CD4-positive, alpha-beta T cell treated with Interleukin-15 for 4 hours (primary cell): ENCODE measurements at places on chromosomes 2 and 18.
A peak's percentile ranks its signal among the peaks of the same experiment; 100 is the strongest.

DNA sequence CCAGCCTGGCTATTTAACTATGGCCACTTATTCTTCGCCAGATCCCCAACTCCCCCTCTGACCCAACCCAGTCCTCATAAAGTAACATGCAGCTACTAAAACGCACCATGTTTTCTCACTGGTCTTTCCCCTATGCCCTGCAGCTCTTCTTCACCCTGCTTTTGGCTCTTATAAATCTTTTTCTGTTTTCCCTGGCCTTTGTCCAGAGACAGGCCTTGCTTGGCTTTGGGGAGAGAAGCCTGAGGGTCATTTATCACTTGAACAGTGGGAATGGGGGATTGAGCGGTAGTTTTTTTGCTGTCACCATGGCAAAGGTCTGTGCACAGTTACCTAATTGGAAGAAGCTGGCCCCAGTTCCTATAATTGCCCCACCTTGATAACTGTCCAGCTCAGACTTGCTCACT lies 202.9 kb upstream of the NT5C1B start:
- no peak for DNase-seq

GRCh38 chr2:218325566-218326160 lies 31.0 kb upstream of the CATIP start:
- no peak for DNase-seq

DNA sequence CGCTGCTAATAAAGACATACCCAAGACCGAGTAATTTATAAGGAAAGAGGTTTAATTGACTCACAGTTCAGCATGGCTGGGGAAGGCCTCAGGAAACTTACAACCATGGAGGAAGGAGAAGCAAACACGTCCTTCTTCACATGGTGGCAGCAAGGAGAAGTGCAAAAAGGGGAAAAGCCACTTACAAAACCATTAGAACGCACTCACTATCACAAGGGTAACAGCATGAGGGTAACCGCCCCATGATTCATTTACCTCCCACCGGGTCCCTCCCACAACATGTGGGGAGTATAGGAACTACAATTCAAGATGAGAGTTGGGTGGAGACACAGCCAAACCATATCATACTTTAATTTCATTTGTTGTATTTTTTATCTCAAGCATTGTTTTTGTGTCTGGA lies 67.5 kb downstream of the ATP9B start:
- no peak for DNase-seq

GRCh38 chr2:38045811-38046210 lies 30.1 kb downstream of the CYP1B1 start:
- no peak for DNase-seq

GRCh38 chr2:182048088-182048487 lies 62.4 kb downstream of the PPP1R1C start:
- DNase-seq = no peak

DNA sequence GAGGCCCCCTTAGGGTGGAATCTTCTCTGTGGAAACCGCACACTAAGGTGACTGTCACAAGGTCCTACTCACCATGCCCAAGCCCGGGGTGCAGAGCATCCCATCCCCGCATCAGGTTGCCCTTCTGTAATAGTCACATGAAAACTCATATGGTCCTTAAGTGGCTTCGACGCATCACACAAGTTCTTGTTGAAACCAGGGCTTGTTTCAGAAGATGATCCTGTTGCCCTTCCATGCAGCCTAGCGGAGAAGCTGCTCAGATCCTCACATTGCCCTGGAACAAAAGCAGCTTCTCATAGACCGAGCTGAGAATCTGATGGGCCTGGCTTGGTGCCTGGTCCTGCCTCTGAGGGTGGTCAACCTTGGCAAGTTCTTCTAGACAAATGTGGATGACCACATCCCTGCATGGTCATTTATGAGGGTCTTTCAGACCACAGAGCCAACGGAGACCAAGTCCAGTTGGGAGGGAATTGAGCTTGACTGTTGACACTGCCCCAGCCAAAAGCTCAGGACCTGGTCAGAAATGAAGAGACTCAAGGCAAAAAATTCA lies 54.1 kb downstream of the PDCL3 start:
- DNase-seq = no peak

- no peak for DNase-seq
These were observed 126.6 kb upstream of the CREB1 start for GRCh38 chr2:207403141-207403540.

DNA sequence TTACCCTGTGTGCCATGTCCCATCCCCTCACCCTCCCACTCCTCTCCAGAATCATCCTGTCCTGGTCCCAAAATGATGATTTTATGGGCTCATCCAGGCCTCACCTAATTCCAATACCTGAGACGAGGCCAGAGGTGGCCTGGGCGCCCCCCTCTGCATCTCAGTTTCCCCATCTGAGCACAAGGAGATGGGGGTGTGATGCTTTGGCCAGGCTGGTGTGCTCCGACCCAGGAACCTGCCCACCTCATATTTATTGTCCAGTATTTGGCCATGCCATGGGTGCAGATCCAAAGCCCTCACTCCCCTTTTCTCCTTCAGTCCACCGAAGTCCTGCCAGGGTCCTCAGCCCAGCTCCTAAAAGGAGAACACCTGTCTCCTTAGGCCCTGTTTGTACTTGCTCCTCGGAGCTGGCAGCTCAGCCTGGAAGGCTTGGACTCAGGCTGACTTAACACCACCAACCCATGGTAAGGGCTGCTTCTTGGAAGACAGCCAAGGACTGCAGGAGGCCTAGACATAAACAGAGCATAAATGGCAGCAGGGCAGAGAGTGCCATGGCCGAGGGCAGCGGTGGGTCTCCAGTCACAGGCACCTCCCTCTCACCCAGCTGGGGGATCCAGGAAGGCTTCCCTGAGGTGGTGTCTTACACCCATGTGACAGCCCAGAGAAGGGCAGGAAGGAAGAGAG lies 3.6 kb downstream of the TEX51 start:
- no peak for DNase-seq

GRCh38 chr2:38384338-38384737 lies 7.3 kb upstream of the ATL2 start:
- DNase-seq = no peak

GRCh38 chr2:39338502-39338901 lies 94.7 kb upstream of the CDKL4 start:
- no peak for DNase-seq

- DNase-seq = peak; percentile 59
These were observed at the start of gene KRTCAP3 for GRCh38 chr2:27441958-27442919. KRTCAP3 (plus strand) TSS chr2:27442381; CDS start chr2:27442413, 32 bp downstream.

DNA sequence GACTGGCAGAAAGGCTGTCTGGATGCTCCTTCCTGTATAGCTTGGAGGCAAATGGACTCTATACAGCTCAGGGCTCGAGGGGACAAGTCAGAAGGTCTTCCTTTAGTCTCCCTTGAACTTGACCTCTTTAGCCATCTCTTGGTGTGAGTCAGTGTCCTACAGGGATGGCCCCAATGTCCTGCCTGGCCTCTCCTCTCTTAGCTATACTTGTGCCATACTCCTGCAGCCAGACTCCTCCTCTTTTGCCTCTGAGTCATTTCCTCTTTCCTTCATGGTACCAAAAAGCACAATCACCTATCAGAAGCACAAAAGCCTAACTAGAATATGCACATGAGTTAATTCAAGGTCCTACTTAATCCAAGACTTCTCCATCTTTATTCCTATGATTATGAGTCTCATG lies 112.7 kb downstream of the XRCC5 start:
- DNase-seq = no peak

DNA sequence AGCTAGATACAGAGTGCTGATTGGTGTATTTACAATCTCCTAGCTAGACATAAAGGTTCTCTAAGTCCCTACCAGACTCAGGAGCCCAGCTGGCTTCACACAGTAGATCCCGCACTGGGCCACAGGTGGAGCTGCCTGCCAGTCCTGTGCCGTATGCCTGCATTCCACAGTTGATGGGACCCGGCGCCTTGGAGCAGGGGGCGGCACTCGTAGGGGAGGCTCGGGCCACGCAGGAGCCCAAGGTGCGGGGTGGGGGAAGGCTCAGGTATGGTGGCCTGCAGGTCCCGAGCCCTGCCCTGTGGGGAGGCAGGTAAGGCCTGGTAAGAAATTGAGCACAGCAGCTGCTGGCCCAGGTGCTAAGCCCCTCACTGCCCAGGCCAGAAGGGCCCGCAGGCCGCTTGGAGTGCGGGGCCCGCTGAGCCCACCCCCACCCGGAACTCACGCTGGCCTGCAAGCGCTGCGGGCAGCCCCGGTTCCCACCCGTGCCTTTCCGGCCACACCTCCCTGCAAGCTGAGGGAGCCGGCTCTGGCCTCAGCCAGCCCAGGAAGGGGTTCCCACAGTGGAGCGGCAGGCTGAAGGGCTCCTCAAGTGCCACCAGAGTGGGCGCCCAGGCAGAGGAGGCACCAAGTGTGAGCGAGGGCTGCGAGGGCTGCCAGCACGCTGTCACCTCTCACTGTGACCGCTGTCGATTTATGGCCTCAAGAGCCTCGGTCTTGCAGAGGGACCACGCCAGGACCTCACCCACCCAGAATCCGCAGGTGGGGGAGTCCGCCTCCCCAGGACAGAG lies 76.5 kb downstream of the MEX3C start:
- DNase-seq = no peak

DNA sequence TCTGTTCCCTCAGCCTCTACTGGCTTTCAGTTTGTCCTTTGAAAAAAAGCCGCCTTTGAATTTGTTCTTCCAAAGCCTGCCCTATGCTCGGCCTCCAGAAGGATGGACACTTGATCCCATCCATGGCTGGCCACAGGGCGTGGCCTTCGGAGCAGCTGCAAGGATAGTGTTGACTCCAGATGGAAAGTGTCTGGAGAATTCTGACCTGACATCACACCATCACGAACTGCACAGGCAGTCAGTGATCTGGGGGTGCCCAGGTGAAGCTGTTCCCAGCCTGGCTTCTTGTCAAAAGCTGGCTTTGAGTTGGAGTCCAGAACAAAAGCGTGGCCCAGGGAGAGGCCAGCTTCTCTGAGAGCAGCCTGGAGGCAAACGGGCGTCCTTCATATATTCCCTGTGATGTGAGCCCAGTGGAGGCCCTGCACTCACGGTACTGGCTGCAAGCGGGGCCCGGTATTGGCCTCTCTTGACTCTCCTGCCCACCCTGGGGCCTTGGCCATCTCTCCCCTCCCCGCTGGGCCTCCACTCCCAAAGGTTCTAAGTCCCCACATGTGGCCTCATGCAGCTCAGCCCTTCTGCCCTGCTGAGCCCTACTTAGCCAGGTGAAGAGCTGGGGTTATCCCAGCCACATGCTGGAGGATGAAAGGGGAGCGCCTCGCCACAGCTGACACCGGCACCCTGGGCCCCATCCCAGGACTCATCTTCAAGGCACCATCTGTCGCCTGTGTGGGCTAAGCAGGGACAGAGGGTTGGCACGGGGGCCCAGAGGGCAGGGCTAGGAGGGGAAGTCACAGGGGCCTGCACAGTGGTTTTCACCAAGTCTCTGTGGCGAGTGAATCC lies 20.4 kb upstream of the ATOH8 start:
- DNase-seq = no peak

GRCh38 chr2:28906821-28907220 lies 12.4 kb downstream of the WDR43 start:
- DNase-seq = no peak

DNA sequence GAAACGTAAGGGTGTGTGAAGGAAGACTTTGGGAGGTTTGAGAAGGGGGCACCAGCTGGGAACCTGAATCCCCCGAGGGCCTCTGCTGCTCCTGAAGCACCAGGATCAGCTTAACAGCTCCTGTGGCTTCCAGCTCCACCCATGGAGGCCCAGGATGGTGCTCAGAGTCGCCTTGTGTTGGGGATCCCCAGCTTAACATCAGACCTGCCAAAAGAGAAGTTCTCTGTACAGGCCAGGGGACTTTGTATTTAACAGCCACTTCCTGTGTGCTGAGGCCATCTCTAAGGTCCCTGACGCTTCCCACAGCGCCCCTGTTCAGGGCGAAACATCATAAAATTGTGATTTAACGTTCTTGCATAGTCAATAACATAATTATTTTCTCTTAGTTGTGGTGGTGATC lies 77.5 kb downstream of the NCK2 start:
- no peak for DNase-seq

DNA sequence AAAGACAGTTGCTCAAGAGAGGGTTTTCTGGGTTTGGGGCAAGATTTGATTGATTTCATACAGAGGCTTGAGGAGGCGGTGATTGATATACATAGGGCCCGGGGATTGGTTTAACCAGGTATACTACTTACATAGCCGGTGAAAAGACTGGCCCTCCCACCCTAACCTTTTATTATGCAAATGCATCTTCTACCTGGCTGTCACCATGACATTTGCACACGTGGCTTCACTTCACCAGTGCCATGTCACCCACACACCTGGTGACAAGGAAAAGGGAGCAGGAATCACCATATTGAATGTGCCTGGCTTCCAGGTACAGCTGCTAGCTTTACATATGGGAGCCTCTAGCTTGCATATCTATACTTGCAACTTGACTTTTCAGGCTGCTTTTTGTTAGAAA lies 9.7 kb downstream of the ERMN start:
- DNase-seq = no peak

DNA sequence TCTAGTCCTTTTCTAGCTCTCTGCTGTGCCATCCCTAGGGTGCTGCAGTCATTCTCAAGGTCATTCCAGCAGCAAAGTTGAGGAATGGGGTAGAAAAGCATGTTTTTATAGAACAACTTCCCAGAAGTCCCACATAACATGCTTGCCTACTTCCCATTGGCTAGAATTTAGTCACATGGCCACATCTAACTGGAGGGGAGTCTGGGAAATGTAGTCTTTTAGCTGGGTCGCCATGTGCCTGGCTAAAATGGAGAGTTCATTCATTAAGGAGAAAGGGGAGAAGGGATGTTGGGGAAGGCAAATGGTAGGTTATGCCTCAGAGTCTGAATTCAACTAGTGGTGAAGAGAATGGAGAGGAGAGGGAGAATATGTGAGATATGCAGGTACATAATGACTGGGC lies 85.7 kb downstream of the SLC4A3 start:
- no peak for DNase-seq

GRCh38 chr18:76604935-76605240 lies 109.8 kb upstream of the ZNF516 start:
- DNase-seq = no peak

GRCh38 chr2:172087780-172088244 lies 2.5 kb downstream of the DLX1 start:
- no peak for DNase-seq

DNA sequence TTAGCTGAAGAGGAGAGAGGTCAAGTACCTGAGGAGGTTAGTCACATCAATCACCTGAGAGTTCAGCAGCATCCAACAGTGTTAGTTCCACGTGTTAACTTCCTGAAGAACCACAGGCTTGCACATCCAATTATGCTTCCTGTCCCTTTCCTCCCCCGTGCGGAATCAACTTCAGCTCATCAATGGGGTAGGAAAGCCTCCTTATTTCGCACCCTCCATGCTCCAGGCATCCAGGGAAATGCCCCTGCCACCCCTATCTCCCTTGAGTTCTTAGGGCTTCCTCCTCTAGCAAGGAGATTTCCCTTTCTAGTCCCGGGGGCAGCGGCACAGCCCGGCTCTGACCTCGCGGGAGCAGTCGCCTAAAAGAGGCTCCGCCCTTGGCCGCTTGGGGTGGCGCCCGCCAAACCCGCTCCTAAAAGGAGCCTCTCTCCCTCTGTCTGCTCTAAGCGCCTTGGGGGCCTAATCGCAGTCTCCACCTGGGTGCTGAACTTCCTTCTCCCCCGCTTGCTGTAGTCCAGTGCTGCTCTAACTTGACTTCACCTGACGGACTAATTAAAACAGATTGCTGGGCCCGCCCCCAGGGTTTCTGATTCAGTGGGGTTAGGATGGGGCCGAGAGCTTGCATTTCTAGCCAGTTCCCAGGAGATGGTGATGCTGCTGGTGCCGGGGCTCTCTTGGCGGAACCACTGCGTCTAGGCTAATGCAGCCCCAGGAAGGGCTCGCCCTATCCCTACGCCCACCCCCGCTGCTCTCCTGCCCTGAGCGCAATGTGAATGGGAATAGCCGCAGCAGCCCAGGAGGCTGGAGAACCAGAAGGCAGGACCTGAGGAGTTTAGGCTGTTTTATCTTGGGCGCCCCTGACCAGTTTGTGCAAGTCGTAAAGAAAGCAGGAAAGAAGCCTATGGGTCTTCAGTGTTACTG lies 3.4 kb upstream of the TET3 start:
- DNase-seq = no peak

- no peak for DNase-seq
These were observed 218.2 kb downstream of the RBM43 start for GRCh38 chr2:151043484-151043883.
